Left lung (tissue), 14 donors: ENCODE measurements at places on chromosomes 7 and 10. TPM values are rescaled to one million over a fixed set of nuclear protein-coding genes. Genes with fewer than 3 reads are reported as not detected.

GRCh38 chr7:94348142-94348541 lies 46.6 kb upstream of the COL1A2 start:
- no peaks in the 10 kb centered on the region for H3K4me1 ChIP-seq
- H3K36me3 ChIP-seq: no peaks in the 10 kb centered on the region
- H3K4me3 ChIP-seq: no peak overlapping the region
- no peaks in the 10 kb centered on the region for H3K27me3 ChIP-seq

PPP1R3C gene
- total RNA-seq: 24.0 TPM

DNA sequence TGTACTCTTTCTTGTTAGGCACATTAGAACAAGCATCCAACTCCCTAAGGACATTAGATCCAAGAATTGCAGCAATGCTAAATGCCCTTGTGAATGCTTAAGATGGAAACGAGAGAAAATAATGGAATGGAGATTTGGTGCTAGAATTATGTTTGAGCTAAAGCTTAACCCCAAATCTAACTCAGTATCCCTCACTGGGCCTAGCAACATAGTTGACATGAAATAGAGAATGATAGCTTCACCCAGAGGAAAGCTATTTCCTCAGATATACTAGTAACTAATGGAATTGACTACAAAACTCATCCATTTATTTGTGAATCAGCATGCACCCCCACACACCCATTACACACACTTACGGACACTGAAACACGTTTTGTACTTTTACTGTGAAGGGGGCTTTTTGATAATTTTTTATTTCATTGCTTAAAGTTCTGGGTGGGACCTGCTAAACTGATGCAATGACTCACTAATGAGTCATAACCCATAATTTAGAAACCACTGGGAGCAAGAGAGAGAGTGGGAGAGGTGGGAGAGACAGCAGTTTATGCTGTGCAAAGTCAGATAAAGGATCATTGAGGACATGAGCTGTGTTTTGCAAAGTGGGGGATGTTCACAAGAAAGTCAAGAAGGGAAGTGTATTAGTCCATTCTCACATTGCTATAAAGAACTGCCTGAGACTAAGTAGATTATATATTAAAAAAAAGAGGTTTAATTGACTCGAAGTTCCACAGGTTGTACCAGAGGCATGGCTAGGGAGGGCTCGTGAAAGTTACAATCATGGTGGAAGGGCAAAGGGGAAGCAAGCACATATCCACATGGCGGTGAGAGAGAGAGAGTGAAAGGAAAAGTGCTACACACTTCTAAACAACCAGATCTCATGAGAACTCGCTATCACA lies 382.7 kb downstream of the SFMBT2 start:
- H3K36me3 ChIP-seq: no peaks in the 10 kb centered on the region
- no peaks in the 10 kb centered on the region for H3K27me3 ChIP-seq
- H3K4me3 ChIP-seq: no peak overlapping the region
- DNase-seq: no peak

HOXA11 gene
- 0.10 TPM for total RNA-seq
